A549 treated with CpdA at 1 μM for 4 hours (cell line): ENCODE measurements at places on chromosomes 1 and 21. TPM values are rescaled to one million over a fixed set of nuclear protein-coding genes. Genes with fewer than 3 reads are reported as not detected.

Gene TBX15
- total RNA-seq, result 0.03 to 0.08 TPM (median 0.05 TPM) in 4 of 5 replicates, not detected in the other

Gene CLCA1
- total RNA-seq, result not detected in 5 replicates

Gene F3
- 1.5 to 3.3 TPM (median 2.7 TPM) in 5 replicates for total RNA-seq

Gene RAB29
- total RNA-seq, result 12.2 to 14.4 TPM (median 13.3 TPM) in 5 replicates

Gene DNAJC28
- 0.10 to 0.61 TPM (median 0.43 TPM) in 5 replicates for total RNA-seq

Gene RXFP4
- not detected in 5 replicates for total RNA-seq

Gene EFNA1
- total RNA-seq, result 35.9 to 42.4 TPM (median 36.7 TPM) in 5 replicates

Gene PLPP3
- total RNA-seq, result 26.6 to 34.8 TPM (median 30.1 TPM) in 5 replicates

Gene HAO2
- not detected in 5 replicates for total RNA-seq

Gene S100A6
- total RNA-seq, result 3,123 to 3,674 TPM (median 3,479 TPM) in 5 replicates

Gene RGSL1
- not detected in 5 replicates for total RNA-seq

Gene SPRR2A
- not detected in 5 replicates for total RNA-seq

Gene ITSN1
- 13.1 to 23.9 TPM (median 14.9 TPM) in 5 replicates for total RNA-seq

Gene MAGI3
- 3.8 to 4.7 TPM (median 4.0 TPM) in 5 replicates for total RNA-seq

Gene MARK1
- total RNA-seq, result 0.05 to 0.40 TPM (median 0.10 TPM) in 5 replicates

Gene KCNJ9
- total RNA-seq, result 0.06 TPM in 1 of 5 replicates, not detected in the others

Gene ETV3L
- total RNA-seq, result not detected in 5 replicates

Gene LAMB3
- total RNA-seq, result 20.1 to 24.5 TPM (median 21.1 TPM) in 5 replicates

Gene DNAH14
- total RNA-seq, result 13.5 to 17.0 TPM (median 16.0 TPM) in 5 replicates

Gene NMNAT2
- total RNA-seq, result 0.47 to 1.2 TPM (median 0.86 TPM) in 5 replicates

Gene PCSK9
- 3.0 to 5.3 TPM (median 4.1 TPM) in 5 replicates for total RNA-seq

Gene ANKRD35
- total RNA-seq, result 0.04 TPM in 1 of 5 replicates, not detected in the others

Gene FCRL6
- not detected in 5 replicates for total RNA-seq

Gene FMO5
- total RNA-seq, result 0.16 to 0.68 TPM (median 0.39 TPM) in 5 replicates

Gene RYR2
- 0.01 to 0.06 TPM (median 0.02 TPM) in 3 of 5 replicates, not detected in the others for total RNA-seq

Gene RHD
- not detected in 5 replicates for total RNA-seq

Gene KCNC4
- 2.2 to 4.4 TPM (median 4.0 TPM) in 5 replicates for total RNA-seq

Gene ARHGEF10L
- 4.9 to 7.8 TPM (median 6.7 TPM) in 5 replicates for total RNA-seq

Gene FMO2
- total RNA-seq, result not detected in 5 replicates

Gene RGS5
- 0.39 to 1.5 TPM (median 0.79 TPM) in 5 replicates for total RNA-seq

Gene NUP133
- total RNA-seq, result 18.8 to 26.8 TPM (median 23.2 TPM) in 5 replicates

Gene KRTAP19-3
- not detected in 5 replicates for total RNA-seq

Gene ADAMTS5
- not detected in 5 replicates for total RNA-seq

Gene KCNA2
- 0.01 to 0.05 TPM (median 0.03 TPM) in 3 of 5 replicates, not detected in the others for total RNA-seq

Gene KLHDC9
- total RNA-seq, result 0.76 to 2.3 TPM (median 1.9 TPM) in 5 replicates

Gene PLA2G2C
- not detected in 5 replicates for total RNA-seq

Gene FHAD1
- 0.46 to 0.78 TPM (median 0.69 TPM) in 5 replicates for total RNA-seq

Gene LRRC3
- total RNA-seq, result 0.98 to 2.0 TPM (median 1.7 TPM) in 5 replicates
